ENCODE measurements at places on chromosomes 12 and 14.

DNA sequence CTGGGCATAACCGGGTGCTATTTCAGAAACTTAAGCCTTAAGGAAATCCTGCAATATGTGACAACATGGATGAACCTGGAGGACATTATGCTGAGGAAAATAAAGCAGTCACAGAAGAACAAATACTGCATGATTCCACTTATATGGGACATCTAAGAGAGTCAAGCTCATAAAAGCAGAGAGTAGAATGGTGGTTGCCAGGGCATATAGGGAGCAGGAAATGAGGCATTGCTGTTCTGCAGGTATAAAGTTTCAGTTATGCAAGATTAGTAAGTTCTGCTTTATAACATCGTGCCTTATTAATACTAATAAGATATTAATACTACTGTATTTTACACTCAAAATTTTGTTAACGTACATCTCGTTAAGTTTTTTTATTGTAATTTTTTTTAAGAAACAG is 124.2 kb upstream of the ATF1 start:
- DNase-seq: no peak

- no peak for DNase-seq
These were observed 45.4 kb upstream of the TESC start for GRCh38 chr12:117144599-117144998.

- DNase-seq: no peak
These were observed 5.4 kb downstream of the SLC15A4 start for GRCh38 chr12:128818065-128819022.

DNA sequence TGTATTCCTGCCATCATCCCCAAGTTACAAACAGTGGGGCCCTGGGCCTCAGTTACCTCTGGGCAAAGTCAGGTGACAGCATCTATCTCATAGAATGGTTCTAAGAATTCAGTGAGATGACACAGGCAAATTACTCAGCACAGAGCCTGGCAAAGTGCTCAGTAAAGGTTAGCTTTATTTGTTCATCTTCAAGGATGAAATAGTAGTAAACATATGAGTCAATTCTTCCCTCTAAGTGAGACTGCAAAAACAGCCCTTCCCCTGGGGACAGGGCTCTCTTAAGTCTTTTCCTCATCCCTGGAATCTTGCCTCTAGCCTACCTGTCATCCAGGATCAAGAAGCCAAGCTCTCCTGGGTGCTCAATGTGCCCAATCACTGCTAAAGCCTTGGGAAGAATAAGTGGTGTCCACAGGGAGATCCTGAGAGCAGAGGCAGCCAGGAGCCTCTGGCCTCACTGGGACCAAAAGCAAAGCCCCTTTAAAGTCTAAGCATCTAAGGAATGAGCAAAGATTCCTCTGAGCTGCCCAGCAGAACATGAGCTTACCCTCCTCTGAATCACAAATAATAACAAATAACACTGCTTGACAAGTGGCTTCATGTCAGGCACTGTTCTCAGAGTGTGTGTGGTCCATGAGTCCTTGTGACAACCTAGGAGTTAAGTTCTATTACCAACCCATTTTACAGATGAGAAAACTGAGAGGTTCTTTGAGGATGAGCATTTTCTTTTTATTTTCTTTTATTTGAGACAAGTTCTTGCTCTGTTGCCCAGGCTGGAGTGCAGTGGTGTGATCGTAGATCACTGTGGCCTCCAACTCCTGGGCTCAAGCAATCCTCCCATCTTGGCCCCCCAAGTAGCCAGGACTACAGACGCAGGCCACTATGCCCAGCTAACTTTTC is 12.1 kb downstream of the NUAK1 start:
- no peak for DNase-seq

DNA sequence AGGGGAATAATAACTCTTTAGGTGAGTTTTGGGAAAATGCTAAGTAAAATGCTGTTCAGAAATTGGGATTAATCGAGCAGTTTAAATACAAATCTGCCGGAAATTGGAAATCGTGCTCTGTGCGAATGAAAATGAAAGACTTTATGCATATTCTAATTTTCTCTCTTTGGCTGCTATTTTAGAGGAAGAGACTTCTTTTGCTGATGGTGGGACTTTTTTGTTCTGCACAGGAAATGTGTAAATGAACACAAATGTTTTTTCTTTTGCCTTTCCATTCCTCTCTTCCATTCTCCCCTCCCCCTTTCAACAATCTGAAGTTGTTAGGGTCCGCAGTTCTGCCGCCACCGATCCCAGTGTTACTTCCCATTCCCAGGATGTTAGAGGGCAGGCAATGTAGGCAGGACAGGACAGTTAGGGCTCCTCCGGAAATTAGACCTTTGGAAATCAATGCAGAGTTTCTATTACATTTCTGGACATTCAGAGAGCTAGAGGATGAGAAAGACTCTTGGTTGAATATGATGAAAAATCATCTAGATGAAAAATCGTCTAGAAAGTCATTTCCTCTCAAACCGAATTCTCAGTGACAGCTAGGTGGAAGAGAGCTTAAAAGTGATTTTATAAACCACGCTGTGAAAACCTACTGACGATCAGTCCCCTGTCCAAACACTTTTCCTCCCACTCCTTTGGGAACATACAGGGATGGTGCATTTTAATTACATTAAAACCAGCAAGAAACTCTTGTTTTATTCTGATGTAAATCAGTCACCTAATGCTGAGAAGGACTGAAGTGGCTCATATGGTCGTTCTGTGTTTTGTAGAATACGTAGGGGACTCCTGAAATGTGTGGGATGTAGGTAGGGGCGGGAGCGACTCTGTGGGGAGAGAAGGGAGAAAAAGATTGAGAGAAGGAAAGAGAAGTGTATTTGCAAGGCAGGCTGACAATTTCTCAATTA is 17.8 kb downstream of the FOXG1 start:
- DNase-seq: no peak

- peak; percentile 41 for DNase-seq
These were observed 154.1 kb upstream of the ATP2B1 start for GRCh38 chr12:89862511-89863445.

Measured in stimulated activated CD8-positive, alpha-beta memory T cell treated with anti-CD3 and anti-CD28 coated beads, Interleukin-4, amount 100 ng/mL, for 48 hours (primary cell).